ENCODE measurements at places on chromosomes 6 and 20.

DNA sequence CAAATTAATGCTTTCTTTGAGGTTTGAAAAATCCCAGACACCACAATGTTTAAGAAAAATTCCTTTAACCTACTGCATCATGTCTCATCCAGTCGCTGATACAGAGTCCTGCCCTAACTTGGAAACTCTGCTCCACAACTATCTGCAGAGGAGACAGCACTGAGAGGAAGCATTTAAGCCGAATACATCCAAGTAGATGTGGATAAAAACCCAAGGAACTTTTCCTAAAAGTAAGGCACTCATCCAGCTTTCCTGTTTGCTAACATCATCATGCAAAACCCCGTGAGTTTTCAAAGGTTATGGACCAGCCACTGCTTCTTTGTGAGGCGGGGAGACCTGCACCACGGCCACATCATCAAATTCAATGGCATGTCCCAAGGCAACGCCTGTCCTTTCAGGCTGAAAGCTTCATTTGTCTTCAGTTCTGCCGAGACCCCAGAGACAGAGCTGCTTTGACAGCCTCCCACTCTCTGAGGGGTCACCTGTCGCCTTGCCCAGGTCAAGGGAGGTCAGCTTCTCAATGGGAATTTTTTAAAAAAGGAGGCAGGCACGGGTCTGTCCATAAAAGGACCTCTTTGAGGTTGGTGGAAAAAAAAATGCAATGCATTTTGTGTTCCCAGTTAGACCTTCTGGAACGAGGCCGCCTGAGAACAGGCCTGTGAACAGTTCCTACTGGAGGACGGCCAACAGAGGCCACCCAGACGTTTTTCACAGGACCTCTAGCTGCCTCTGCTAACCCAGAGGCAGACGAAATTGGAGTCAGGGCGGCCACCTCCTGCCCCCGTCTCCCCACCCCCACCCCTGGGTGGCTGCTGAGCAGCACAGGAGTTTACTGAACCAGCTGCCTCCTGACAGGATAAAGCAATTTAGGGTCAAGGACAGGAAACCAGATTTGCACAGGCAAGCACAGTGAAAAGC is 142.5 kb upstream of the HDDC2 start:
- H3K36me3 ChIP-seq: no peaks in the 10 kb centered on the region
- no peak overlapping the region for H3K27ac ChIP-seq
- H3K4me1 ChIP-seq: no peaks in the 10 kb centered on the region

GRCh38 chr6:135922174-135922573 is 70.7 kb downstream of the PDE7B start:
- H3K4me1 ChIP-seq: peaks cover 2% of the 10 kb centered on the region
- peaks cover 40% of the 10 kb centered on the region for H3K36me3 ChIP-seq
- H3K27ac ChIP-seq: no peak overlapping the region
- no peaks in the 10 kb centered on the region for H3K27me3 ChIP-seq
- H3K4me3 ChIP-seq: no peak overlapping the region
- peak; percentile 36 for DNase-seq

GRCh38 chr6:41705996-41706835 is 29.2 kb downstream of the TFEB start:
- peaks cover 25% of the 10 kb centered on the region for H3K4me1 ChIP-seq
- peak overlapping the region; percentile 64 for H3K27ac ChIP-seq
- no peaks in the 10 kb centered on the region for H3K36me3 ChIP-seq
- peak overlapping the region; percentile 9 for H3K4me3 ChIP-seq
- H3K27me3 ChIP-seq: no peaks in the 10 kb centered on the region

GRCh38 chr6:146981981-146982380 is 222.2 kb upstream of the STXBP5 start:
- no peak overlapping the region for H3K27ac ChIP-seq
- H3K4me3 ChIP-seq: no peak overlapping the region

- H3K27me3 ChIP-seq: no peaks in the 10 kb centered on the region
- peaks cover 45% of the 10 kb centered on the region for H3K36me3 ChIP-seq
- no peak overlapping the region for H3K4me3 ChIP-seq
- DNase-seq: no peak
- no peak overlapping the region for H3K27ac ChIP-seq
- H3K4me1 ChIP-seq: no peaks in the 10 kb centered on the region
Measured at GRCh38 chr20:62668441-62669027, 26.2 kb downstream of the SLCO4A1 start.

DNA sequence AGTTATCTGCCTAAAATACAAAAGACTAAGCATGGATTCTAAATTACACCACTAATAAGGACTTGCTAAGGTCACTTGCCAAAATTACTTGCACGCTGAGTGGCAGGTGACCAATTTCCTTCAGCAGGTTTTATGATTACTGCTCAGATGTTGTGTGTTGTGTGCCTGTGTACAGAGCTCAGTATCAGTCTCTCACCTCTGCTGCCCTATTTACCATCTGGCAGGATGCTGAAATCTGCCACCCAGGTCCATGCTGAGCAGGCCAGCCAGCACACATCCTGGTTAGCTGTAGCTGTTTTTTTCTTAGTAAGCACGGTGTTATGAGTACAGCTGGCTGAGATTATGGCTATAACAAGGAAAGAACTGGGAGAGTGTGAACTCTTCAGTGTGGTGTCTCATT is 34.0 kb downstream of the ELOVL4 start:
- H3K36me3 ChIP-seq: no peaks in the 10 kb centered on the region
- no peak for DNase-seq
- H3K4me1 ChIP-seq: peaks cover 3% of the 10 kb centered on the region

DNA sequence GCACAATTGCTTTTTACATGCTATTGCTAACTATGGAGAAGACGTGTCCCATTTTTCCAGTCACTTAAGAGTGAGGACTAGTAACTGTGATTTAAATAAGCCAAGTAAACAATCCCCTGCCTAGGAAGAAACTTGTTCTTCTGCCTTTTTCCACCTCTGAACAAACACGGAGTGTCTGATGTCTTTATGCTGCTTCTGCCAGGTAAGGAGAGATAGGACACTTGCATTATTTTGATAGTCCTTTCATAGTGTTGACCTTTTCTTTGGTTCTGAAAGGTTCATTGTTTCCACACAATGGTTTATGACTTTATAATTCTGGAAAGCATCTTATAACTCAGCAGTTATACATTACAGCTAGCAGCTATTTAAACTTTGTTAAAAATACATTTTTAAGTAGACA is 8.4 kb downstream of the LRP11 start:
- DNase-seq: no peak
- no peak overlapping the region for H3K27ac ChIP-seq
- H3K4me1 ChIP-seq: peaks cover 13% of the 10 kb centered on the region
- no peak overlapping the region for H3K4me3 ChIP-seq

DNA sequence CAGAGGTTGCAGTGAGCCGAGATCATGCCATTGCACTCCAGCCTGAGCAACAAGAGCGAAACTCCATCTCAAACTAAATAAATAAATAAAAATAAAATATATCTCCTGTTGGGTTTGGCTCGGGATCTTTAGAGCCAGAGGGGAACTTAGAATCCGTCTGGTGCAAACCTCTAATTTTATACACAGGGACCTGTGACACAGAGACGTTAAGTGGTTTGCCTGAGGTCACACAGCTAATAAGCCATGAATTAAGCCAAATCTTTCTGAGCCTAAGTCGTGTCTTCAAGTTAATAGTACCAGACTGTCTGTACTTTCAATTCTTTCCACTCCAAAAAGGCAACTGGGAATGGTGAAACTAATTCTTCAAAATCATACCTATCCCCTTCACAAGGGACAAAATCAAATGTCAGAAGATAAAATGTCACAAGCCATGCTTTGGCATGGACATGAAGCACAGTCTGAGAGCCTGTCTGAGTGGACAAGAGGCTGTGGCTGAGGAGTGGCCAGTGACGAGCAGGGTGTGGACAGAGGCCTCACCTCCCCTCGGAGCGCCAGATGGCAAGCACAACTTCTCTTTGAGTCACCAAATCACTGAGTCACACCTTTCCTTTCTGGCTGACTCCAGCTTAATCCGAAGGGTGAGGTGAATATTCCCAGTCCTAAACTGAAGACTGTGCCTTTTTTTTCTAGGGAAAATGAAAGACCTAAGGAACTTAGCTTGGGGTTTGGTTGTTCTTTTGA is 177.4 kb downstream of the TFAP2A start:
- no peak overlapping the region for H3K4me3 ChIP-seq
- no peaks in the 10 kb centered on the region for H3K4me1 ChIP-seq
- no peaks in the 10 kb centered on the region for H3K27me3 ChIP-seq
- no peaks in the 10 kb centered on the region for H3K36me3 ChIP-seq
- DNase-seq: no peak
- H3K27ac ChIP-seq: no peak overlapping the region

GRCh38 chr6:88402909-88403308 is 236.8 kb upstream of the CNR1 start:
- H3K27ac ChIP-seq: no peak overlapping the region
- H3K4me3 ChIP-seq: no peak overlapping the region
- H3K27me3 ChIP-seq: no peaks in the 10 kb centered on the region

- no peak overlapping the region for H3K4me3 ChIP-seq
- no peaks in the 10 kb centered on the region for H3K27me3 ChIP-seq
- H3K27ac ChIP-seq: no peak overlapping the region
- DNase-seq: no peak
- no peaks in the 10 kb centered on the region for H3K4me1 ChIP-seq
Measured at GRCh38 chr20:55004044-55004443, 528.7 kb downstream of the DOK5 start.

GRCh38 chr6:135268740-135269139 is 87.6 kb downstream of the MYB start:
- no peak overlapping the region for H3K27ac ChIP-seq
- no peaks in the 10 kb centered on the region for H3K27me3 ChIP-seq
- no peak for DNase-seq
- no peaks in the 10 kb centered on the region for H3K36me3 ChIP-seq
- no peak overlapping the region for H3K4me3 ChIP-seq

- peaks cover 3% of the 10 kb centered on the region for H3K27me3 ChIP-seq
- H3K36me3 ChIP-seq: no peaks in the 10 kb centered on the region
- DNase-seq: no peak
Measured at GRCh38 chr6:151341476-151342195, 49.7 kb downstream of the ZBTB2 start.

GRCh38 chr6:147942363-147942762 is 400.3 kb upstream of the SASH1 start:
- no peaks in the 10 kb centered on the region for H3K36me3 ChIP-seq
- no peak overlapping the region for H3K27ac ChIP-seq
- no peaks in the 10 kb centered on the region for H3K27me3 ChIP-seq
- no peaks in the 10 kb centered on the region for H3K4me1 ChIP-seq

DNA sequence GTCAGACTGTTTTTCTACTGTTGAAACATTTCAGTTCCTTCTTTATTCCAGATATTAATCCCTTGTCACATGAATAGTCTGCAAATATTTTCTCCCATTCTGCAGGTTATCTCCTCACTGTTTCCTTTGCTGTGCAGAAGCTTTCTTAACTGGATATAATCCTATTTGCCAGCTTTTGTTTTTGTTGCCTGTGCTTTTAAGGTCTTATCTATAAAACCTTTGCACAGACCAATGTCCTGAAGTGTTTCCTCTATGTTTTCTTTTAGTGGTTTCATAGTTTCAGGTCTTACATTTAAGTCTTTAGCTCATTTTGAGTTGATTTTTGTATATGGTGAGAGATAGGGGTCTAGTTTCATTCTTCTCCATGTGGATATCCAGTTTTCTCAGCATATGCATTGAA is 19.2 kb downstream of the NCOA6 start:
- peaks cover under 1% of the 10 kb centered on the region for H3K36me3 ChIP-seq
- DNase-seq: no peak
- no peak overlapping the region for H3K27ac ChIP-seq
- H3K4me1 ChIP-seq: peaks cover 13% of the 10 kb centered on the region

DNA sequence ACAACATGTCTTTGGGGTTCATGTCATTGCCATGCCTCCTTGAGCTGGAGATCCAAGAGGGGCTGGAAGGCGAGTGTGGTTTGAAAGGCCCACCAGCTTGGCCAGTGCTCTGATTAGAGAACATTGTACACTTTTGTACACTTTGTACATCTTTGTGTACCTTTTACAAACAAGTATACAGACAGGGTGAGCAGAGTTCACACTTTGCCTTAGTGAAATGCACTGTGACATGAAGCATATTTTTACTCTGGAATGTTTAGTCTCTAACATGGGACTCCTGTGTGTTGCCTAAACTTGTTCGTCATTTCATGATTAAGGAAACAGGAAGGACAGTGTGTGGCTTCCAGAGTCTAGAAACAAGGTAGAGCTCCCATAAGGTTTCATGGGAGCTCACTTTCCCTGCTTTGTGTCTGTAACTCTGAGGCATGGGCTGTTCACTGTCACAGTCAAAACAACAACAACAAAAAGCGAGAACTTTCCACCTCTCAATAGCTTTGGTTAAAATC is 225.8 kb upstream of the SOX4 start:
- H3K36me3 ChIP-seq: no peaks in the 10 kb centered on the region
- no peak overlapping the region for H3K27ac ChIP-seq
- H3K4me3 ChIP-seq: no peak overlapping the region
- no peaks in the 10 kb centered on the region for H3K4me1 ChIP-seq

- no peak overlapping the region for H3K27ac ChIP-seq
- no peaks in the 10 kb centered on the region for H3K4me1 ChIP-seq
- H3K36me3 ChIP-seq: no peaks in the 10 kb centered on the region
- no peak overlapping the region for H3K4me3 ChIP-seq
- H3K27me3 ChIP-seq: no peaks in the 10 kb centered on the region
- DNase-seq: no peak
Measured at GRCh38 chr20:33176101-33176500, 8.1 kb downstream of the BPIFA2 start.

Data from T-helper 2 cell treated with Interferon-gamma antibody and Interleukin-4, amounts not matched to agents 5 μg/mL and 100 μg/mL, for 36 hours (primary cell).